Esophagus mucosa (tissue), 1 donor: ENCODE measurements at places on chromosomes 11 and 22. TPM values are rescaled to one million over a fixed set of nuclear protein-coding genes. Genes with fewer than 3 reads are reported as not detected.

PGR gene
- 0.12 TPM for total RNA-seq

SCGB1D4 gene
- not detected for total RNA-seq

GLB1L2 gene
- total RNA-seq: 2.2 TPM

GP1BB gene
- total RNA-seq: 2.0 TPM

CALCA gene
- not detected for total RNA-seq

CAVIN3 gene
- total RNA-seq: 11.8 TPM

TSGA10IP gene
- total RNA-seq: not detected

- ATAC-seq: no peak
Observed at GRCh38 chr11:134532131-134532920, 120.3 kb upstream of the B3GAT1 start.

- ATAC-seq: no peak
Observed at GRCh38 chr11:46427364-46427763, 35.8 kb upstream of the CHRM4 start.

DNA sequence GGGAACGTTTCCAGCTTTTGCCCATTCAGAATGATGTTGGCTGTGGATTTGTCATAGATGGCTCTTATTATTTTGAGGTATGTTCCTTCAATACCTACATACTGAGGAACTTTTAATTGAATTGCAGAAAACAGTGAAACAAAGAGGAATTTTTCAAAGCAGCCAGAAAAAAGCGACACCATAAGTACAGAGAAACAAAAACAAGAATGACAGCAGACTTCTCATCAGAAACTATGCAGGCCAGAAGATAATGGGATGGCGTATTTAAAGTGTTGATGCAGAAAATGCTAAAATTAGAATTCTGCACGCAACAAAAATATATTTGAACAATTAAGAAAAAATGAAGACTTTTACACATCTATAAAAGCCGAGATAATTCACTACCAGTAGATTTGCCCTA lies 95.4 kb upstream of the TIMP3 start:
- no peak for ATAC-seq

DNA sequence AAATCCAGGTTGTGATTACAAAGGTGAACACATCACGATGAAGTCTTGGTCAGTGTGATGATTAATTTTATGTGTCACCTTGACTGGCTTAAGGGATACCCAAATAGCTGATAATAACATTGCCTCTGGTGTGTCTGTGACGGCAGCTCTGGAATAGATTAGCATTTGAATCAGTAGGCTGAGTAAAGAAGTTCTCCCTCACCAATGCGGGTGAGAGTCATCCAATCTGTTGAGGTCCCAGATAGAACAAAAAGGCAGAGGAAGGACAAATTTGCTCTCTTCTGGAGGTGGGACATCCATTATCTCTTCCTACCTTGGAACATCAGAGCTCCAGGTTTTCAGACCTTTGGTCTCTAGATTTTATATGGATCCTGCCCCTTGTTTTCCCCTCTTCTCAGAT lies 856.2 kb upstream of the CCDC90B start:
- no peak for ATAC-seq

DNA sequence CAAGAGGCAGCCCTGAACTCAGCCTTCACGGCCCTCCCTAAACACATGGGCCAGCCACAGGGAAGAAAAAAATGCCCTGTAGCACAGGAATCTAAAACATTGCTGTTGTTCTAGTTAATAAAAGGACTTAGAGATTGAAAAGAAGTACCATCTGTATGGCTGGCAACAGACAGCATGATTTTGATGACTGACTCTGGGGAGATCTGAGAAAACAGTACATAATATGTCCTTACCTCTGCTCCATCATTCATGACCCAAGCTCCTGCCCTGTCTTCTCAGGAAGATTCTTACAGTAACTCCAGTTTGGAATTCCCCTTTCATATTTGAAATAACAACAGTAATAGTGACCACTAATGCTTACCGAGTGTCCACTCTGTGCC lies 244.2 kb downstream of the ETS1 start:
- ATAC-seq: no peak

DNA sequence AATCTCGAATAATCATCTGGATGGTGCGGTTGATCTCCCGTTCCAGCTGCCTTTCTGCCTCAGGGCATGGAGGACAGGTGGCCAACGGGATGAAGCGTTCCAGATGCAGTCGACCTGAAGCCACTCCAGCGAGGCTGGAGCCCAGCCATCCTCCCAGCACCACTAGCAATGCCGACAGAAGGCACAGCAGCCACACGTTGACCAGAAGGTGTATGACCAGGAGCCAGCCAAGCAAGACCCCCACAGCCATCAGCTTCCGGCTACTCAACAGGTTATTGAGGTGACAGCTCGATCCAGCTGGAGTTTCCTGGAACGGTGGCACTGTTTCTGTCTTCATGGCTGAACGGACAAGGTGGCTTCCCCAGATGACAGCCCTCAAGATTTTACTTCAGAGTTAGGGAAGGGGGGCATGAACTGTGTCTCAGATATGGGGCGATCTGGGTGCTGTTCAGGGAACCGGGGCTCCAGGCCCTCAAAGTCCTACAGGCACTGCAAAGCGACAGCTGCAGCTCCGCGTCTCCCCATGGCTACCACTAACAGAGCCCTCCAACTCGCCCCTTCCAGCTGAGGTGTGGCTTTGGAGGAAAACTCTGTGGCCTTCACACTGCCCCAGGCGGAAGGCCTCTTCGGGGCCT lies 559 bp downstream of the SNX19 start:
- ATAC-seq: peak; percentile 35

DNA sequence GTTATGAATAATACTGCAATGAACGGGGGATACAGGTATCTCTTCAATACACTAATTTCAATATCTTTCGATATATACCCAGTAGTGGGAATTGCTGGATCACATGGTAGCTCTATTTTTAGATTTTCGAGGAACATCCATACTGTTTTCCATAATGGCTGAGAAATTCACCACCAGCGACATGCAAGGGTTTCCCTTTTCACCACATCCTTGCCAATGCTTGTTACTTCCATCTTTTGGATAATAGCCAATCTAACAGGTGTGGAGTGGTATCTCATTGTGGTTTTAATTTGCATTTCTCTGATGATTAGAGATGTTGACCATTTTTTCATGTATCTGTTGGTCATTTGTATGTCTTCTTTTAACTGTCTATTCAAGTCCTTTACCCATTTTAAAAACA lies 5.9 kb downstream of the IL10RA start:
- ATAC-seq: no peak

DNA sequence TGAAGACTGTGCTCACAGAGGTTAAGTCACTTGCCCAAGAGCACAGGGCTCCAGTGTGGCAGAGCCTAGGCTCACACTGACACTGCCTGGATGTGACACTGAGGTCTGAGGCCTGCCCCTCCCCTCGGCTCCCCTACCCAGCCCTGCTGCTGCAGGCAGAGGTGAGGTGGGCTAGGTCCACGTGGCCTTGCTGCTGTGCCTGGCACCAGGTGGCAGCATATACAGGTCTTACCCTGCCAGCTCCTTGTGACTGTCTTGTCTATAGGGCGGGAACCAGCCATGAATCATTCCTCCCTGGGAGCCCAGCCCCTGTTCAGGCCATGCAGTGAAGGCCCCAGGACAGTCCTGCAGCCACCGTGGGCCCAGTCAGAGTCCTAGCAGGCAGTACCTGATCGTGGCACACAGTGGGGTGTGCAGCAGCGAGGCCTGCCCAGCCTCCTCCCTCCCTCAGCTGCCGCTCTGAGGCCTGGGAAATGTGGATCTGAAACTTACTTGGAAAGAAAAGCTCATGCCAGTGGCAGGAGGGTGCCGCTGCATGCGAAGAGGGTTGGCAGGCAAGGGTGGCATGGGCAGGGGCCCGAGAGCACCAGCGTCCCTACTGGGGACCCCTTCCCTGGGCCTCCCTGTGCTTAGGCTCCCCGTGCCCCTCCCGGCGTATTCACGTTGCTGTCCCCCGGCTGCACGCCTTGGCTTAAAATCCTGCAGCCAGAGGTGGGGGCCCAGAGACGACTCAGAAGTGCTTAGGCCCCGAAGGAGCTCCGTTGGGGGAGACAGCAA lies 1.2 kb upstream of the CERK start:
- ATAC-seq: peak; percentile 74

DNA sequence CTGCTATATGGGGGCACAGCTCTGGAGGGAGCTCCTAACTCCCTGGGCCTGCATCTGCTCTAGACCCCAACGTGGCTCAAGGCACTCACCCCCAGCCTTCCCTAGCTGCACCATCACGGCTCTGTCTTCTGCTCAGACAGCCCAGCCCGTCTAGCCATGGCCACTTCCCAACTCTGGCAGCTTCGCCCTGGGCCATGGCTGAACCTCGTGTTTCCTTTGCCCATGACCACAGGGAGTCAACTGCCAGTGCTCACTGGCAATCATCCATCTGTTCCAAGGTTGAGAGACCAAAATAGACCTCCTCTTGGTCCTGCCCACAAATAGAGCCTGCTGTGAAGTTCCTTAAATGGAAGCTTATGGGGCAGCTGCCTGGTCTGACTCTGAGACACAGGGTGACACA lies 5.4 kb downstream of the LMO1 start:
- no peak for ATAC-seq

- no peak for ATAC-seq
Observed at GRCh38 chr11:2779981-2780849, 80.4 kb upstream of the KCNQ1OT1 start.

- no peak for ATAC-seq
Observed at GRCh38 chr11:134554106-134554505, 142.1 kb upstream of the B3GAT1 start.

GRCh38 chr22:45972091-45972888 lies 4.7 kb downstream of the WNT7B start:
- no peak for ATAC-seq

GRCh38 chr11:110299006-110299785 lies 2.8 kb upstream of the RDX start:
- no peak for ATAC-seq

DNA sequence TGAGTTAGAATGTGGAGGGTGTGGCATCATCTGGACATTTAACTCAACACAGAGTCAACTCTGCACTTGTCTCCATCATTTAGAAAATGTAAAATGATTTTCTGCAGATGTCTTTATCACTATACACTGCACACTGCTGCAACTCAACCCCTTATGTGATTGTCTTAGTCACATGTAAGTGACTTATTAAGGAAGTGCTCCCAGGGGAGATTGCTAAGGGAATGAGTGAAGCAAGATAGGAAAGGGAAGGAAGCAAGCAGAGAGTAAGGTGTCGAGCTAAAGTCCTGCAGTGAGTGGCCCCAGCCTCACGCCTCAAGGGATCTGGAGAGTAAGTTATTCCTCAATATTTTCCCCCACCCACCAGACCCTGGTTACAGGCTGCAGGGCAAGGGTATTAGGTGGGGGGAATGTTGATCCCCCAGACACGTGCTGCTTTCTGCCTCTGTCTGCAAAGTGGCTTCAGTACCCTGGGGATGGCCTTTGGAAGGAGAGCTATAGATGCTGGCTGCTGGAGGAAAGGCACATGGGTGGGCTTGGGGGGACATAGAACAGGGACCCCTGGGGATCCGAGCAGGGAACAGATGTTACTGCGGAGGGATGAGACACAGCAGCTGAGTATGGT lies 7.2 kb upstream of the CBX6 start:
- ATAC-seq: no peak

DNA sequence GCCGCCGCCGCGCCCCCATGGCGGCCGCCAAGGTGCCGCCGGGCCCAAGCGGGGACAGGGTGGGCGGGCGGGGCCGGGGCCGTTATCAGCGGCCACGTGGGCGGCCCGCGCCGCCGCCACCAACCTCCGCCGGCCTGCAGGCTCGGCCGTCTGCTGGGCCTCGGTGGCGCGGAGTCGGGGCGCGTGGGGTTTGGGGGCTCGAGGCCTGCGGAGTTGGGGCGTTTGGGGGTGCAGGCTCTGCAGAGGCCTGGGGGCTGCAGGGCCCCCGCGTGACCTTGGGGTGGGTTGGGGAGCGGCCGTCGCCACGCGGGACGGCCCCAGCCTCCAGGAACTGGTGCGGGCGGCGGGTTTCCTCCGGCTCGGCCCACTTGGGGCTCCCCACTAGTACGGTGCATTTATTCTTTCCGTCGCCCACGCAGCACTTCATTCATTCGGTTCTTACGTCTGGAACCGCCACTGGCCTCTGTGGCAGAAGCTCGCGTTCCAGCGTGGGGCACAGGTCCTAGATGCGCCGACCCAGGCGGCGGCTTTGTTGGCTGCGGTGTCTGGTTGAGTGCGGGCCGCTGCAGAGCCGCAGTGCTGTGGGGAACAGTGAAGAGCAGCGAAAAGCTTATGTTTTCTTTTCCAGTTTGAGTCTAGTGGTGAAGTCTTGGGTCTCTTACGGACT lies 740 bp upstream of the TRMT2A start:
- ATAC-seq: peak; percentile 0
